GM04504 (cell line): ENCODE measurements at places on chromosomes 3 and 15.

GRCh38 chr3:53837331-53837730 is 8.9 kb downstream of the CHDH start:
- no peak for DNase-seq

GRCh38 chr15:98690272-98690950 is 42.1 kb downstream of the IGF1R start:
- DNase-seq, result no peak

DNA sequence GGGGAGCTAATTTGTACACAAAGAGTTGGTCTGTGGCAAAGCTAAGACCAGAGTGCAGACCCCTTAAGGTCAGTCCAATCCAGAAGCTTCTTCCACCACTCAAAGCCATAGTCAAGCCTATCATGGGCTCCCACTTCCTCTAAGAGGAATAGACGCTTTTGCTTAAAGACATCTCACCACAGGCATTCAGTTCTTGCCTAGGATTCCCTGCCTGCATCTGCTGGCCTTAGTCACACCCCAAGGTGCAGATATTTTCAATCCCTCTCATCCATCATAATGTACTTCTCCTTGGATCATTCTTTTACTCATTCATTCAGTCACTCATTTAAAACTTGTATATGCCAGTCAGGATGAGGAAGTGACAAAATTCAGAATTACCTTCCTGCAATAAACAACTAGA is 179.6 kb upstream of the STT3B start:
- DNase-seq, result no peak

DNA sequence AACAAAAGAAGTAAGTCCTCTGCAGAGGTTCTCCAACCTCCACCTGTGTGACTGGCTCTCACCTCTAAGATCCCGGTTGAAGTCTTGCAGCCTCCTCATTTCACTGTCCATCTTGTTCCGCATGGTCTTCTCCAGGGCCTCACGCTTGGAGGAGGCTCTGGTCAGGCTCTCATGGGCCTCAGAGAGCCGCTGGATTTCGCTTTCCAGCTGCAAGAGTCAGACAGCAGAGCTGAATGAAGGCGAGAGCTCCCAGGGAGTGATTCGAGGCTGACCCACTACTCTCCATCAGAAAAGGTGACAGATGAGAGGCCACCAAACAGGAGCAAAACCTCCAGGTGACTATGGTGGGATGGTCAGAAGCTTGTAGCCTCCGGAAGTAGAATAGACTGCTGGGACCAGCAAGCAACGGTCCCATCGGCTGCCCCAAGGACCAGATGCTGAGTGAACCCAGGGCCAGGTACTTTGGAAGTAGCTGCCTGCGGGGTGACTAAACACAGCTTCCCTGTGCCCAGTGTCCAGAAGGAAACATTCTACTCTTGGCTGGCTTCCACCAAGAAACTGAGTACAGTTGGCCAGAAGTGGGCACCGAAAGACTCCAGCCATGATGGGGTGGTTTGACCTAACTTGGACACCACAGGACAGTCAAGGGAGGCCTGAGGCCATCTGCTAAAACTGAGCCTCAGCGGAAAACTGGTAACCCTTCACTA is 7.9 kb downstream of the AMOTL2 start:
- DNase-seq, result no peak

- no peak for DNase-seq
Measured at GRCh38 chr3:73479325-73479724, 145.4 kb downstream of the PDZRN3 start.
